IPS DF 19.7 (cell line): ENCODE measurements at places on chromosomes 7 and 10.

DNA sequence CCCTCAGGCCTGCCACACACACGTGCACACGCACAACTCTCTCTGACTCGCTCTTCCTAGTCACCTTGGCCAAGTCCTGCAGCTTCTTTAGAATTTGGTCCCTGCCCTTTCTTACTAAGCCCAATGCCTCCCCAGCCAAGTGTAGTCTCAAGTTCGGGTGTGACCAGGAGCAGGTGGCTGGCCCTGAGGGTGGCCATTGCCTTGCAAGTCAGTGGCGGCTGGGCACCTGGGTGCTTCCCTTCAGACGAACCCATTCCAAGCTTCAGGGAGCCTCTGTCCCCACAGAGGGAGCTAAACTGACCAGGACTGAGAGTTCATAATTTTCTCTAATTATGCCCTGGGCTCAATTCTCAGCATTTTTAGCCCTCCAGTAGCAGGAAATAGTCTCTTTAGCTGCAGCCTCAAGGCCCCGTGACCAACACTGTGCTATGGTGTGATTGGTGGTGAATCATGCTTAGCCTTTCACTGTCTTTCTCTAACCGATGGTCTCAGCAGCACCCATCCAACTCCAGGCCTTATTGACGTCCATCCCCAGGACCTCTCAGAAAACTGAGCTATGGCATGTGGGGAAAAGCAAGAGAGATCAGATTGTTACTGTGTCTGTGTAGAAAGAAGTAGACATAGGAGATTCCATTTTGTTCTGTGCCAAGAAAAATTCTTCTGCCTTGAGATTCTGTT lies 34.7 kb upstream of the FXYD4 start:
- DNase-seq: no peak

DNA sequence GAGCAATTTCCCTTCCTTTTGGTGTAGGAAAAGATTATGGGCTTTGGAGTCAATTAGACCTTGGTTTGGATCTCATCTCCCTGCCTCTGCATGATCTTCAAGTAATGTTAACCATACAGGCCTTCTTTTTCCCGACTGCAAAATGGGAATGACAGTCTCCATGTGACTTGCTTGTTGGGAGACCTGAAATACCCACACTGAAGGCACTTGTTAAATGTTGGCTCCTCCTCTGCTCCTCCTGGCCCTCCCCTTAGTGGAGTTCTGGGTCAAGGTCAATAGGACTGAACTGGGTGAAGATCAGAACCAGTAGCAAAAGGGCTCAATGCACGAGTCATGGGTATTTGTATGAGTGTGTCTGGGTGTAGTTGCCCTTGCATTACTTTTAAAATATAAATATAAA lies 179.4 kb upstream of the PRR15 start:
- no peak for DNase-seq

DNA sequence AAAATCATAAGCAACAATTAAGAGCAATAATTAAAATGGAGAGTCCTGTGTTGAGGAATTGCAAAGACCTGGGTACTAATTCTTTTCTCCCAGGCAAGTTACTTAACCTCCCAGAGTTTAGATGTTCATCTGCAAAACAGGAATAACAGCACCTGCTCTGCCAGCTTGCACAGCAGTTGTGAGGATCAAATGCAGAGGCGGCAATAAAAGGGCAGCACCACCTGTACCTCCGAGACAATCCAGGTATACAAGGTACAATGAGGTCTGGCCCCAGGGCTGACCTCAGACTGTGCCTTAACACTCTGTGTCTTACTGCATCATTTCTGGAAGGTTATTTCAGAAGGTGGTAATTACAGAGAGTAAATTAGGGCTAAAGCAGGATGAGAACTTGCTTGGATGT lies 14.5 kb upstream of the FAM204A start:
- DNase-seq: no peak

DNA sequence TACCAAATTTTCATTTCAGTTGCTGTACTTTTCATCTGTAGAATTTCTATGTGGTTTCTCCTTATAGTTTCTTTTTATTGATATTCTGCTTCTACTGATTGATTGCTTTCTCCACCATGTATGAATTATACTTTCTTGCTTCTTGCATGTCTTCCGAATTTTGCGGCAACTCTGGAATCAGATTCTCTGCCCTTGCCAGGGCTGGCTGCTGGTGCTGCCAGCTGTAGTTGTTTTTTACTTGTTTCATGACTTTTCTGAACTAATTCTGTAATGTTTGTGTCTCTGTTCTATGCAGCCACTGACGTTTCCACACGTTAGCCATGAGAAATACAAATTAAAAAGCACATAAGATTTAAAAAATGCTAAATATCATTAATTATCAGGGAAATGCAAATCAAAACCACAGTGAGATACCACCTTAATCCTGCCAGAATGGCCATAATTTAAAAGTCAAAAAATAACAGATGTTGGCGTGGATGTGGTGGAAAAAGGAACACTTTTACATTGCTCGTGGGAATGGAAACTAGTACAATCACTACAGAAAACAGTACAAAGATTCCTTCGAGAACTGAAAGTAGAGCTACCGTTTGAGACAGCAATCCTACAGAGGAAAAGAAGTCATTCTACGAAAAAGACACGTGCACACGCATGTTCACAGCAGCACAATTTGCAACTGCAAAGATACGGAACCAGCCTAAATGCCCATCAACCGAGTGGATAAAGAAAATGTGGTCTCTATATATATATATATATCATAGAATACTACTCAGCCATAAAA lies 51.5 kb downstream of the MAD1L1 start:
- no peak for DNase-seq

GRCh38 chr7:92768501-92769393 lies 67.6 kb downstream of the CDK6 start:
- no peak for DNase-seq
